ENCODE measurements at places on chromosomes 12 and 14. TPM values are rescaled to one million over a fixed set of nuclear protein-coding genes. Genes with fewer than 3 reads are reported as not detected.

Gene A2ML1
- total RNA-seq: not detected

Gene NPFF
- total RNA-seq: not detected

Gene OR9K2
- not detected for total RNA-seq

Gene PRPH
- 7.8 TPM for total RNA-seq

Gene FAM186B
- 0.64 TPM for total RNA-seq

Gene LMO3
- not detected for total RNA-seq

Gene C12orf56
- not detected for total RNA-seq

Gene BMAL2
- 23.5 TPM for total RNA-seq

Measured in Caki2 (cell line).